ENCODE measurements at places on chromosomes 3 and 15. TPM values are rescaled to one million over a fixed set of nuclear protein-coding genes. Genes with fewer than 3 reads are reported as not detected.

GRCh38 chr3:36893137-36893557, 51.7 kb downstream of the TRANK1 start:
- no peaks in the 10 kb centered on the region for H3K36me3 ChIP-seq
- no peaks in the 10 kb centered on the region for H3K27me3 ChIP-seq
- no peaks in the 10 kb centered on the region for H3K4me1 ChIP-seq
- peak overlapping the region; percentile 12 for H3K27ac ChIP-seq
- DNase-seq = peak; percentile 19

- no peak overlapping the region for H3K4me3 ChIP-seq
- H3K27ac ChIP-seq = no peak overlapping the region
- no peaks in the 10 kb centered on the region for H3K27me3 ChIP-seq
- H3K36me3 ChIP-seq = no peaks in the 10 kb centered on the region
- DNase-seq = no peak
Measured at GRCh38 chr15:33716025-33716424, 252.3 kb upstream of the CHRM5 start.

Gene RAB6B
- 0.06 TPM for total RNA-seq

- DNase-seq = no peak
- H3K4me1 ChIP-seq = no peaks in the 10 kb centered on the region
Measured at GRCh38 chr15:70286113-70286806, 188.5 kb upstream of the TLE3 start.
